HT1080 (cell line): ENCODE measurements at places on chromosomes 5 and 9. TPM values are rescaled to one million over a fixed set of nuclear protein-coding genes. Genes with fewer than 3 reads are reported as not detected.

FIBCD1 gene
- 11.6 TPM in 2 replicates for total RNA-seq

PRDM9 gene
- not detected in 2 replicates for total RNA-seq

WDR31 gene
- 0.43 TPM in 1 of 2 replicates, not detected in the other for total RNA-seq

NEUROG1 gene
- total RNA-seq, result not detected in 2 replicates

IDNK gene
- total RNA-seq, result 2.2 and 2.4 TPM in 2 replicates

GABRA1 gene
- total RNA-seq, result not detected in 2 replicates

CCDC107 gene
- total RNA-seq, result 9.2 and 9.3 TPM in 2 replicates

FRRS1L gene
- not detected in 2 replicates for total RNA-seq

SPINK1 gene
- total RNA-seq, result not detected in 2 replicates

GNA14 gene
- not detected in 2 replicates for total RNA-seq
